ENCODE measurements at places on chromosomes 6 and 20. TPM values are rescaled to one million over a fixed set of nuclear protein-coding genes. Genes with fewer than 3 reads are reported as not detected.

DNA sequence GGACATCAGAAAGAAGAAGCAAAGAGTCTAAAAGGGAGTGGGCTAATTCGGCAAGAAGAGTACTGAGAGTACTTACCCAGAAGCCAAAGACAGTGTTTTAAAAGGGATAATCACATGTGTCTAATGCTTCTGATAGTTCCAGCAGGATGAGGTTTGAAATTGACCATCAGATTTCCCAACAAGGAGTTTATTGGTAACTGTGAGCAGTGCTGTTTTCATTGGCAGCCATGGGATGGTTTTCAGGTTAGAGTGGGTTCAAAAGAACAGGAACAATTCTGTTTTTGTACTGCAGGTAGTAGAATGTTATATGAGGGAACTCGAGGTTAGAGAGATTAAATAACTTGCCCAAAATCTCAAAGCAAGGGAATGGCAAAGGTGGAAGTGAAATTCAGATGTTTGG is 8.5 kb downstream of the RNF217 start:
- H3K27ac ChIP-seq = no peak overlapping the region
- H3K4me1 ChIP-seq = peaks cover 9% of the 10 kb centered on the region
- H3K27me3 ChIP-seq = no peaks in the 10 kb centered on the region
- H3K36me3 ChIP-seq = peaks cover 8% of the 10 kb centered on the region

- no peaks in the 10 kb centered on the region for H3K4me1 ChIP-seq
- no peak for DNase-seq
- no peaks in the 10 kb centered on the region for H3K27me3 ChIP-seq
- H3K27ac ChIP-seq = no peak overlapping the region
- no peaks in the 10 kb centered on the region for H3K36me3 ChIP-seq
- no peak overlapping the region for H3K4me3 ChIP-seq
Measured at GRCh38 chr6:69980624-69981023, 114.3 kb downstream of the COL19A1 start.

DNA sequence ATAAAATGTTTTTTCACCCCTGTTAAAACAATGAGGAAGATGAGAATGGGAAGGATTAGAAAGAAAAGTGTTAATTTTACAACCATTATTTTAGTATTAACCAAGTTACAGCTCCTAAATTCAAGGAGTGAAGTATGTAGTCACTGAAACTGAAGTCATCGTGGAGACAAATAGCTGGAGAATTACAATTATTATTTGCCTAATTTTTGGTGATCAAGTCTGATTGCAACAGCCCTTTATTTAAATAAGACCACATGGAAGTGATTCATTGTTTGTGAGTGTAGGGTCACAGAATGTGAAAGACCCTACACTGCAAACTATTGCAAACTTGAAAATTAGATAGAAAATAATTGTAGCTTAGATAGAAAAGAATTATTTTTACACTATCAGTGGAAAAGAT is 292.4 kb downstream of the CENPW start:
- no peaks in the 10 kb centered on the region for H3K27me3 ChIP-seq
- H3K36me3 ChIP-seq = no peaks in the 10 kb centered on the region
- no peak overlapping the region for H3K4me3 ChIP-seq
- DNase-seq = no peak
- no peaks in the 10 kb centered on the region for H3K4me1 ChIP-seq

GRCh38 chr6:78844899-78845298 is 22.5 kb upstream of the IRAK1BP1 start:
- no peaks in the 10 kb centered on the region for H3K36me3 ChIP-seq
- H3K27me3 ChIP-seq = no peaks in the 10 kb centered on the region
- H3K27ac ChIP-seq = no peak overlapping the region
- H3K4me3 ChIP-seq = no peak overlapping the region

GRCh38 chr6:130020073-130020906 is 1.9 kb downstream of the L3MBTL3 start:
- no peak for DNase-seq
- peak overlapping the region; percentile 86 for H3K4me3 ChIP-seq
- H3K27ac ChIP-seq = peak overlapping the region; percentile 81
- H3K27me3 ChIP-seq = no peaks in the 10 kb centered on the region
- H3K36me3 ChIP-seq = peaks cover 1% of the 10 kb centered on the region

DNA sequence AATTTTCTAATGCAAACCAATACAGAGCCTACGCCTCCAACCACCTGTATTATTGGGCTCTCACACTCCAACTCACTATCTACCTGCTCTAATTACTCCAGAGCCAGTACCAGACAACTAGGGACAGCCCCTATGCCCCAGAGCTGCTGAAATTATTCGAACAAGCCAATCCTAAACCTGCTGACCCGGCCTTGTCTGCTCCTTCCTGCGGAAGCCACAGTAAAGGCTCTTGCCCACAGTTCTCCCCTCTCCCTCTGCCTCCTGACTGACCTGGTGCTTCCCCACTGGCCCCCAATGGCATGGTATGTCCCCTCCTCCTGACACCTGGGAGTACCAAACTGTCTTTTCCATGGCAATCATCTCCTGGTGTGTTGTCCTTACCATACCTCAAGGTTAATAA is 4.1 kb upstream of the TOX2 start:
- H3K36me3 ChIP-seq = no peaks in the 10 kb centered on the region
- no peaks in the 10 kb centered on the region for H3K27me3 ChIP-seq
- peaks cover 4% of the 10 kb centered on the region for H3K4me1 ChIP-seq
- no peak for DNase-seq

DNA sequence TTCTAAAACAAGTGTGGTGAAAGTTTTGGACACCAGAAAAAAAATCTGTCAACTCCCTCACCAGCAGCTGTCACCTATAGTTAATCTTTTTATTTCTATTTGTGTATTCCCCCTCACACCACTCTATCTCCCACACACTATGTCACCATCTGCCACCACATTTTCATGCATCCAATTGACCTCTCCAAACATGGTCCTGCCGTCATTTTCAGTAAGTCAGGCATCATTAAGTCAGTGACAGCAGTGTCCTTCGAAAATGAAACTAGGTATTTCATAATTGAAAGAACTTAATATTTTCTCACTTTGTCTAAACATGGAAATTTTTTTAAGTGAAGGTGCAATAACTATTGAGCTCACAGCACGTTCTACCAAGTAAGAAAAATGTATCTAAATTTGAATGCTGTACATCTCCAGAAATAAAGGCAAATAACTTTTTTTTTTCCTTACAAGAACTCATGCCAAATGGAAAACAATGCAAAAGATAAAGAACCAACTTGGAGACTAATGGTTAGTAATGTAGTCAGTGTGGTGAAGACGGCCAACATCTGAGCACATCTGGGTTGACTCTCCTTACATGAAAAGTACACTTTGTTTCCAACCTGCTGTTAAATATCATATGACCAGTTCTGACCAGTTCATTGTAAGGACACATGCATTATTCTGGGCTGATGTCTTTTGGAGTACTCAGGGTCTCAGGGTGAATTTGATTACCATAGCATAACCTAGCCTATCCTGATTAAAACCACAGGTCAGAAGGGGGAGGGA is 623.3 kb upstream of the MANEA start:
- H3K4me3 ChIP-seq = no peak overlapping the region
- DNase-seq = no peak
- no peaks in the 10 kb centered on the region for H3K36me3 ChIP-seq
- H3K27me3 ChIP-seq = no peaks in the 10 kb centered on the region

DNA sequence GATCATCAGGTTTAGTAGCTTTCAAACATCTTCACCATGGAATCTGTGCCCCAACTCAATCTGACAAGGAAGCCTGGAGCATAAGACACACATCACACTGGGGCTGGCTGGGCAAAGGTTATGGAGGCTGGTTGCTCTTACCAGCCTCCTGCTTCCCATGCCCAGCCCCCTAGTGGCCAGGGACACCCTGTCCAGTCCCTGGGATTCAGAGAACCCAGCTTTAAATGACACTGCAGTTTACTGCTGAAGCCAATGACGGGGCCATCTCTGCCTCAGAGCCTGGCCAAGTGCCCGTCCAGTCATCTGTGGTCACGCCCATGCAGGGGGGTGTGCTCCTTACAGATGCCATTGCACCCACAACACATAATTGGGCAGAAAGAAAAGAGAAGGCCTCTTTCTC is 272.9 kb downstream of the SMOC2 start:
- no peak overlapping the region for H3K4me3 ChIP-seq
- no peaks in the 10 kb centered on the region for H3K36me3 ChIP-seq
- no peaks in the 10 kb centered on the region for H3K27me3 ChIP-seq

Gene PPIL6
- 0.18 TPM for total RNA-seq

Gene TXLNB
- under 0.01 TPM for total RNA-seq

Gene LSM14B
- 23.7 TPM for total RNA-seq

Measured in IMR-90 (cell line).